NCI-H1930 (cell line): ENCODE measurements at places on chromosomes 6 and 20.

- no peak for DNase-seq
These were observed 565.2 kb upstream of the MARCKS start for GRCh38 chr6:113291751-113292445.

DNA sequence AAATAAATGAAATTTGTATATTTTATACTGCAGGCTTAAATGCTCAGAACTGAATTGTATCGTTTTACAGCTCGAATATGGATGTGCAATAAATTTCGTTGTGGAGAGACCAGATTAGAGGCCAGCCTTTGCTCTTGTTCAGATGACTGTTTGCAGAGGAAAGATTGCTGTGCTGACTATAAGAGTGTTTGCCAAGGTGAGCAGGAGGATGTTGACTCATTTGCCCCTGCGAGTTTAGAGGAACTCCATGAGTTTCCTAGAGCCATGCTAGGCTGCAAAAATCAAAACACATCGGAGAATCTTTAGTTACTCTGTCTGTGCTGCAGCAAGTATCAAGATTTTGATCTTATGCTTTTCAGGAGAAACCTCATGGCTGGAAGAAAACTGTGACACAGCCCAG lies 15.4 kb downstream of the ENPP3 start:
- DNase-seq: no peak

DNA sequence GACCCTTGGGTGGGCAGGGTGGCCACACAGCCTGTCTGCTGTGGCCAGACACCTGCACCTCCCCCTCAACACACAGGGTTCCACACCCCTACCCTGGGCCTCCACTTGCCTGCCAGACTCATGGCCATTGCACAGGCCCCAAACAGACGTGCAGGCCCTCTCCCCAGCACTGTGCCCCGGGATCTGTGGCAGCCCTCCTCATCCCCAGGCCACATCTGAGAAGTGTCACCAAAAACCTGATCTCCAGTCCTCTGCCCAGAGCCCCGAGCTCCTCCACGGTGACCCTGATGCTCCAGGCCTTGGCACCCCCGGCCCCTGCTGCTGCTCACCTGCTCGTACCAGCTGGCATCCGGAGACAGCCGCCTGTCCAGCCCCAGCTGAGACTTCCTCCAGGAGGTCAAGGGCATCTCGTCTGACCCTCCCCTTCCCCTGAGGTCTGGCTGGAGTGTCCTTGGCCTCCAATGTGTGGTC lies 160.1 kb downstream of the DLL1 start:
- no peak for DNase-seq

DNA sequence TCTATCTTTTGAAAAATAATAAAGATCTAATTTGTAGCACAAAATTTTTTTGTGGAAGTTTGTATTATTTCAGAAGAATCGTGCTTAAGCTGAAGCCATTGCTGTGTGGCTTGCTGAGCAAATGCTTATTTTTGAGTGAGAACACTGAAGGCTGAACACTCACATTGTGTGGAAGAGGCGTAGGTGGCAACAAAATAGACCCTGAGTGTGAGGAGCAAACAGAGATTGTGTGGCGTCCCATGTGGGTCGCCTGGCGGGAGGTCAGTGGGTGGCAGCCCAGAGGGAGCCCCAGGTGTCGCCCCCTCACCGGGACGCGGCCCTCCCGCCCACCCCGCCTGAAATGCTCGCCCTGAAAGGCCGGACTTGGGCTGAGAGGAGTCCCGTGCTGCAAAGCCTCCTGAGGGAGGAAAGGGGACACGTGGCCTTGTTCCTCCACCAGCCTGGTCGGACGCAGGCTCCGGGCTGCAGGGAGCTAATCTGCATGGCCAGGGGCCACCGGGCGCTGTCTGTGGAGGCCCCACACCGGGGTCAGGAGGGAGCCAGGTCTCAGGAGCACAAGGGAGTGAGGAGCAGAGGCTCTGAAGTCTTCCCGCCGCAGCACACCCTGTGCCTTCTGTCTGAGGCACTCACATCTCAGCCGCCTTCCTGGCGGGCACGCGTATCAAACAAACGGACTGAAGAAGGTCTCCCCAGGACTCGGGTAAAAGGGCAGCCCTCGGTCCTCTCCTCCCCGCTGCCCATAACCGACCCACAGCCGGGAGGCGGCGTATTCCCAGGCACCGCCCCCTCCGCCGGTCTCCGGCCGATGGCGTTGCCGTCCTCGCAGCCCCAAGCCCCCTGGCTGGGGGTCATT lies 15.9 kb downstream of the DDO start:
- no peak for DNase-seq

GRCh38 chr20:59242714-59243626 lies 57.4 kb upstream of the EDN3 start:
- DNase-seq: no peak

DNA sequence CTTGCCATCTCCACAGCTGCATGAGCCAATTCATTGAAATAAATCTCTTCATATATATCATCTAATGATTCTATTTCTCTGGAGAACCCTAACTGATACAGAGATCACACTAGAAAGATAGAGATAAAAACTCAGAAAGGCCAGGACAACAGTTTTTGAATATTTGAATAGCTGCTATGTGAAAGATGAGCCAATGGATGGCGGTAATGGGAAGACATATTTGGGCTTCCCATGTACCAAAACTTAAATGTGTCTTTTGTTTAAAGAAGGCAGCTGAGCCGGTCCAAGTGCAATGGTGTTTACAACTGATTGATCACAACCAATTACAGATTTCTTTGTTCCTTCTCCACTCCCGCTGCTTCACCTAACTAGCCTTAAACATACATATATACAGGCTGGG lies 35.1 kb downstream of the SGK1 start:
- no peak for DNase-seq

GRCh38 chr20:23358923-23359593 lies 2.9 kb upstream of the GZF1 start:
- no peak for DNase-seq

DNA sequence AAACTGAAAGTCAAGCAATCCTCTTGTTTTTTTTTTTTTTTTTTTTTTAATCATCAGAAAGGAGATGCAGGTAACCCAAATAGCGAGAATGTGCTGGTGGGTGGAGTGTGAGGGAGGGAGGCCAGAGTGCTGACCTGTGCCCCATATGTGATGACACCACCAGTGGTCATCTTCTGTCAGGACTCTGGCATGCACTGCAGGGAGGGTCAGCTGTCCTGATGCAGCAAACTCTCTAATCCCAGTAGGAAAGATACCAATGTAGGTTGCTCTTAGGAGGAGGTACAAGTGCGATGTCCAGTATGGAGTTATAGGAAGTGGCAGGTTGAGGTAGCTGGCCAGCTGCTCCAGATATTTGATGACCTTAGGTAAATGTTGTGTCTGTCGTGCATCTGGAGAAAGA lies 2.8 kb upstream of the CST4 start:
- no peak for DNase-seq
